ENCODE measurements at places on chromosomes 16 and 17.

GRCh38 chr17:9355846-9356245, 219.8 kb downstream of the STX8 start:
- no peak for DNase-seq

GRCh38 chr17:81461607-81462500, 50.7 kb downstream of the ACTG1 start:
- no peak for DNase-seq

DNA sequence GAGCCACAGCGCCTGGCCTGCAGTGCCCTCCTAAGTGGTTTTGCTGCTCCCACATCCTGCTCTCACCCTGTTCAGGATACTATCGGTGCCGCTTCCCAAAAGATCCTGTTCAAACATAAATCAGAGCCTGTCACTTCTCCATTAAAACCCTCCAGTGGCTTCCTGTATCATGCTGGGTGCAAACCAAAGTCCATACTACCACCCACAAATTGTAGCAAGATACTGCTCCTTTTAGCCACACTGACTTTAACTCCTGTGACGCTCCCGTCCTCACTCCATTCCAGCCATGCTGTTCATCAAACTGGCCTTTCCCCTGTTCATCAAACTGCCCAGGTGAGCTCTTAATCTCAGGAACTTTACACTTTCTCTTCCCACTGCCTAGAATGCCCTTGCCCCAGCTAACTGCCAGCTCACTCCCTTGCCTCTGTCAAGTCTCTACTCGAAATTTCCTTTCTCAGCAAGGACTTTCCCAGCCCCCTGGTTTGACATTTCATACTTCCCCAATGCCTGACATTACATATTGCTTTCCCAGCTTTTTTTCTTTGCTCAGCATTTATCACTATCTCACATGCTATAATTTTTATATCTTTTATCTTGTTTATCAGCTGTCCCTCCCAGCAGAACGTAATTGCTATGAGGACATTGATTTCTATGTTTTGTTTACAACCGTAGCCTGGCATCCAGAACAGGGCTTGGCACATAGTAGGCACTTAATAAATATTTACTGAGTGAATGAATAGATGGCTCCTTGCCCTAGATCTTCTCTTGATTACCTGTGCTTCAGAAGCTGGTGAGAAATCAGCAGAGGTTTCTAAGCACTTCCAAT, 44.3 kb upstream of the SMURF2 start:
- DNase-seq, result peak; percentile 16

DNA sequence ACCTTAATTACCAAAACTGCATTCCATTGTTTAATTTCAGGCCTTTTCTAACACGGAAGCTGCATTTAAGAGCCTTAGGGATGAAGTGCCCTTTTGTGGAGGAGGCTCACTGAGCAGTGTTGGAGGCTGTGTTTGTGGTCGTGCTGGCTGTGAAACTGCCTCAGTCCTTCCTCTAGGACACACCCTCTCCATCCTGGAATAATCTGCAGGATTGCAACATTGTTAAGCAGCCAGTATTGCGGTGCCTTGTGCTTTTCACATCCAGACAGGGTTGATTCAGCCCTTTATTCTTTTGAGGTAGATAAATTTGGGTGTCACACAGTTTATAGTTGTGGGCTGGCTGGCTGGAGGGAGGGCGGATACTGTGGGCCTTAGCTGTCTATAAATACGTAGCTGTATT, 141.6 kb downstream of the CDRT15L2 start:
- no peak for DNase-seq

- no peak for DNase-seq
Measured at GRCh38 chr17:10144456-10144855, 54.0 kb downstream of the GAS7 start.

GRCh38 chr17:48804936-48805411, 12.1 kb downstream of the TTLL6 start:
- DNase-seq, result peak; percentile 14

- peak; percentile 79 for DNase-seq
Measured at GRCh38 chr16:83898463-83899271, at the start of gene MLYCD. Gene MLYCD (plus strand): TSS chr16:83899115. CDS start chr16:83899145, 30 bp downstream.

DNA sequence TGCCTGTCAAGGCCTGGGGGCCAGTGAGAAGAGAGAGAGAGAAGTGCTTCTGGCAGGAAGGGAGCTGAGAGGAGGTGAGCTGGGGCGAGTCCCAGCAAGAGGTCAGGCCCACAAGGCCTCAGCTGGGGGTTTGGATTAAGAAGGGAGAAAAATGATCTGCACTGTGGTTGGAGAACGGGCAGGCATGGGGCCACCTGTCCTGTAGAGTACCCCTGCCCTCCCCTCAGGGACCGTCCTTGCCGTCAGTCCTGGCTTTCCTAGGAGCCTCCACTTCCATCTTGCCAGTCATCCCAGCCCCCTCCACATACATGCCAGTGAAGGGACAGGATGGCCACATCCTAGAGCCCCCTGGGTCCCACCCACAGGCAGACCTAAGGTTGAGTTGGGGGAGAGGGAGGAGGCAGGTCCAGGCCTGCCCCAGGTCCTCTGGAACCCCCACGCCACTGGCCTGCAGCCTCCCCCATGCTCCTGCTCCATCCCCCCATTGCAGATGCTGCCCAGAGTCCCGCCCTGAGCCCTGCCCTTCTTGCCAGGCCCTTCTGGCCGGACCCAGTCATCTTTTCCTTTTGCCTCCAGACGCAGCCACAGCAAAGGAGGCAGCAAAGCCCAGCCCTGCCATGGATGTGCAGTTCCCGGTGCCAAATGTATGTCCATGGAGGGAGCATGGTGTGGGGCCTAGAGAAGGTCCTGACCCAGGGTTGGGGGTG, 18.9 kb downstream of the KATNB1 start:
- DNase-seq, result no peak
